Motor neuron (in vitro differentiated cells): ENCODE measurements at places on chromosomes 5 and 9. TPM values are rescaled to one million over a fixed set of nuclear protein-coding genes. Genes with fewer than 3 reads are reported as not detected.

- no peak for ATAC-seq
These were observed 169.3 kb upstream of the FSTL4 start for GRCh38 chr5:133781436-133782225.

Gene SUSD3
- not detected in 2 replicates for total RNA-seq

DNA sequence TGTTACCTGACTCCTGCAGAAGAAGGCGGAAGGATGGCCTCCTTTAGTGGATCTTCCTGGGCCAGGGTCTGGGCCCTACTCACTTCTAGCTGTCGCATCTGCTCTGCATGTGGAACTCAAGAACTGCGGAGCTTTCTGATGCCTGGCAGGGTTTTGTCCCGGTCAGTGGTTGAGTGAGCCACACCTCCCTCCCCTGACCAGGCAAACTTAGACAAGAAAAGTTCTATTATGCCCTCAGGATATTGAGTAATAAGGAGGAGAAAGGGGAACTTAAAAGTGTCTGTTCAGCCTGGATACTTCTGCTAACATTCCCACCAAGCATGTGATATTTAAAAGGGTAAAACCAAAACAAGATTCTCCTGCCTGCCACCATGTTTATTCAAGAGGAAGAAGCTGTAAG lies at the start of gene FYB1:
FYB1 (minus strand) TSS at position 127 of the 400 bp plus-strand sequence. CDS start 16,603 bp downstream, outside the sequence.
- no peak for ATAC-seq

DNA sequence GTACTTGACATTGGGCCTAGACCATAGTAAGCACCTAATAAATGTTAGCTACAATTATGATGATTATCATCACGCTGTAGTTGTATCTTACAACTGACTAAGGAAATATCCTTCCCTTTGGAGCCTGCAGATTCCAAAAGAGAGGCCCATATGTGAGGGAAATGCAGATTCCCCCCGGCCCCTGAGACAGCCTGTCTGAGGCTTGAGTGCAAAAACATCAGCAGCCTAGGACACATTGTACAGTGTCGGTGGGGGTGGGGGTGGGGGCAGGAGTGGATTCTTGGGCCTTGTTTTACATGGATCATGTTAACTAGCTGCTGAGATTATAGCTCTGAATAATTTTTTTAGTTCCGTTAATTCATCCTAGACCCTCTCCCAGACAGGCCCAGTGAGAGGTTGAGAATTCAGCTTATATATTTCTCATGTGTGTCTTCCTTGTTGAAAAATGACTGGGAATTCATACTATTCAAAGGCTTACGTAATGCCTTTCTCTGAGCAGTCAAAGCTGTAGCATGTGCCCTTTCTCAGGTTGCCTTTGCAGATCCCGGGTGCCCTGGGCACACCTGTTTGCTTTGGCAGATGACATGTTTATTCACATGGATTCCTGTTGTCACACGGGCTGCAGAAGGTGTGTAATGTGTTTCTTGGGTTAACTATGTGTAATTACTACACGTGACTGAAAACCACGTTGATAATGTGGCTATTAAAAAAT lies 262.8 kb downstream of the NR3C1 start:
- ATAC-seq = no peak

DNA sequence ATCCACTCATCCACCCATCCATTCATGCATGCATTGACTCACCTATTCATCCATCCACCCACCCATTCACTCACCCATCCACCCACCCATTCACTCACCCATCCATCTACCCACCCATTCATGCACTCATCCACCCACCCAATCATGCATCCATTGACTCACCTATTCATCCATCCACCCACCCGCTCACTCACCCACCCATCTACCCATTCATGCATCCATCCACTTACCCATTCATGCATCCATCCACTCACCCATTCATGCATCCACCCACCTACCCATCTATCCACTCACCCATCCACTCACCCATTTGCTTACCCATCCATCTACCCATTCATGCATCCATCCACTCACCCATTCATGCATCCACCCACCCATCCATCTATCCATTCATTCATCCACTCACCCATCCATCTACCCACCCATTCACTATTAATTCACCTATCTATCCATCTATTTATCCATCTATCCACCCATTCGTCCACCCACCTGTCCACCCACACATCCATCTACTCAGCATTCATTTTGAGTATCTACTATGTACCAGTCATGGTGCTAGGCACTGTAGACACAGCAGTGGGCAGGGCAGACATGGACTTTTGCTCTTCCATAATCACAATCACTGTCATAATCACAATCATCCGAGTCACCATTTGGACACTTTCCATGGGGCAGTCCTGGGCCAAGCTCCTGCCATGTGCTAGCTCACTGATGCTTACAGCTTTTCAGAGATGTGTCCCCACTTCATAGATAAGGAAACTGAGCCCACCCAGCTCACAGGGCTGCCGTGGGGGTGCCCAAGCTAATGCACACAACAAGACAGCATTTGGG lies 34.4 kb downstream of the HMCN2 start:
- ATAC-seq = no peak

Gene NOXA1
- 0.32 and 0.36 TPM in 2 replicates for total RNA-seq

- peak; percentile 5 for ATAC-seq
These were observed 71.5 kb upstream of the EQTN start for GRCh38 chr9:27368316-27368985.

- no peak for ATAC-seq
These were observed 22.1 kb upstream of the IL13 start for GRCh38 chr5:132635873-132636272.

GRCh38 chr5:94993491-94993890 lies 291.4 kb downstream of the MCTP1 start:
- no peak for ATAC-seq

DNA sequence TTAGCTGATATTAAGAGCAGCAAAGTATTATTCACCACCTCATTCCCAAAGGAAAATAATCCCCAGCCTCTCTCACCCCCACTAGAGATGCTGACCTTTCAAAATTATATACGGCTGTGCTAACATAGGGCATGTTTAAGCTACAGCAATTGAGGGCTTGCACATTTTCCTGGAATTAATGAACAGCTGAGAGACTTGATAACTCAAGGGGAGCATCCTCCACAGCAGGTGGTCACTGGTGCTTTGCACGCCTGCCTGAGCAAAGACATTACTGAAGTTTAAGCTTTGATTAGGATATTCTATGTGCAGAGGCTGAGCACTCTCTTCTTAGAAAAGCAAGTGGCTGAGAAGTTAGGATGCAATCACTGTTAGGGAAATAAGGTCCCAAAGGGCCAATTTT lies 230.9 kb downstream of the FAM114A2 start:
- ATAC-seq = no peak

GRCh38 chr5:29239606-29240005 lies 1953.9 kb upstream of the CDH6 start:
- no peak for ATAC-seq

GRCh38 chr9:85730916-85731630 lies 10.7 kb downstream of the AGTPBP1 start:
- no peak for ATAC-seq

GRCh38 chr5:82820188-82820587 lies 257.0 kb downstream of the TMEM167A start:
- no peak for ATAC-seq

Gene PLAC8L1
- total RNA-seq = 0.38 and 1.1 TPM in 2 replicates

- ATAC-seq = no peak
These were observed 81.0 kb downstream of the ARHGEF28 start for GRCh38 chr5:73706963-73707362.

GRCh38 chr5:177103523-177104253 lies 17.0 kb downstream of the FGFR4 start:
- no peak for ATAC-seq

DNA sequence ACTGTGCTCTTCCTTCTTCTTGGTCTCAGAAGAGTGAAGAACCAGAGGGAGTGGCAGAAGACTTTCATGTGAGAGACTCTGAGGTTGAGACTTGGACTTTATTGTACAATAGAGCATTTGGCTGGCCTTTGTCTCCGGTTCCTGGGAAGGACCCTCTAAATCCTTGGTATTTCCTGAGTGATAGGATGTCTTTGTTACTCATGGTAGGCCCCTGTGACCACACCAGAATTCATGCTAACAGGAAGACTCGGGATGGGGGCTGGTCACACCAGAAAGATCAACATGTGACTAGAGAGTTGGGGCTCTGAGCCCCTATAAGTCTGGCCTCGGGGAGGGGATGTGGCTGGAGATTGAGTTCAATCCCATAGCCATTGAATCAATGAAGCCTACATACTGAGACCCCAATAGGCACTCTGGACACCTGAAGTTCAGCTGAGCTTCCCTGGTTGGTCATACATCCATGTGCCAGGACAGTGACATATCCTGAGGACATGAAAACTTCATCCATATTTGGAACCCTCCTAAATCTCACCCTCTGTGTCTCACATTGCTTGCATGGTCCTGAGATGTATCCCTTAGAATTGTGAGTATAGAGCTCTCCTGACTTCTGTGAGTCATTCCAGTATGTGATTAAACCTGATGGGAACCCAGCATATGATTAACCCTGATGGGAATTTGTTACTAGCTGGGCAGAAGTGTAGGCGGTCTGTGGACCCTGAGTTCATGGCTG lies 201.7 kb downstream of the GADD45G start:
- no peak for ATAC-seq

- no peak for ATAC-seq
These were observed 14.6 kb upstream of the COL15A1 start for GRCh38 chr9:98929071-98929470.

Gene SCGB3A2
- not detected in 2 replicates for total RNA-seq

Gene ELAVL2
- total RNA-seq = 276 and 289 TPM in 2 replicates

DNA sequence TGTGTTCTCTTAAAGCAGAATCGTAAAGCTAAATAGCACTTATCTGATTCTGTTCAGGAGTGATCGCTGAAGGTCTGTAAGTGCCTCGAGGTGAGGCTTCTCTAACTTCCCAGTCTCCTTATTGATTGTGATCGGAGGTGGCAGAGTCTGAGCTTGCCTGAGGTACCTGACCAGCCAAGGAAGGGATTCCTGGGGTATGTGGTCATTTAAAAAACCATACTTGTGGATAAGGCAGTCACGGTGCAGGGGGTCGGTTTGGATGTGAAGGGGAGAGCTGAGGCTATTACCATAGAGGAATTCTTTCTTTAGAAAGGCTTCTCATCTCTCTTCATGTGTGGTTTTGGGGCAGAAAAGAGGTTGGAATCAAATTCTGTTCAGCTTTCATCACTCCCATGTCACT lies 193.7 kb downstream of the TLE4 start:
- ATAC-seq = no peak

GRCh38 chr9:113906411-113907110 lies 30.5 kb downstream of the ZNF618 start:
- no peak for ATAC-seq

GRCh38 chr5:8019719-8020218 lies 150.8 kb downstream of the MTRR start:
- no peak for ATAC-seq

Gene RC3H2
- 39.2 and 41.2 TPM in 2 replicates for total RNA-seq

Gene SYK
- 0.14 and 0.23 TPM in 2 replicates for total RNA-seq

DNA sequence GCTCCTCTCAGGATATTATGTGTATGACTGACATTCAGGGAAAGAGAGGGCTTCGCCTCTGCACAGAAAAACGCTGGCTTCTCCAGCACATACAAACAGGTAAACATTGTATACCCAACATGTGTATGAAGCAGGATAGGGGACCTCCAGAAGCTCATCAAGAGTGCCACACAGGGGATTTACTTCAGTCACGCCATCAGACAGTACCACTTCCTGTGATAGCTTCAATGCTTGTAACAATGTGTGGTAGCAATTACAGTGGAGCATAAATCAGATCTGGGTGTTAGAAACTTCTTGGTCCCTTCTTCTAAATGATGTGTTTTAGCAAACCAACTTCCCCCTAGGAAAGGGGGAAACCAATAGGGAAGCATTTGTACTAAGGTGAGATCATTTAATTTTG lies 160.8 kb downstream of the TSSK1B start:
- no peak for ATAC-seq

DNA sequence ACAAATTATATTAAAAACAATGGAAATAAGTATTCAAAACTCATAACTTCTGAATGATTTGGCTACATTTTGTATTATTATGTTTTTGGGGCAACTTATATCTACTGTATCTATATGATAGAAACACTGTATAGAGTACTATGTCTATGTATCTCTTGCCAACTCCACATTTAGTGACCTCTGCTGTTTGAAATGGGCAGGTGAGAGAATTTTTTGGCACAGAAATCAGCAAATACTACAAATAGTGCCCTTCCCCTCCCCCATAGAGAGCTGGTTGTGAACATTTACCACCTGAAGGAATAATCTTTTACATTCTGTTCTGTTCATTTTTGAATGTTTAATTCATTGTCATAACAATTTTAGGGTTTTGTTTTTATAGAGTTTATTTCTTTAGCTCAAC lies 545.3 kb downstream of the PDE4D start:
- ATAC-seq = no peak

GRCh38 chr9:27361492-27361891 lies 64.5 kb upstream of the EQTN start:
- no peak for ATAC-seq

DNA sequence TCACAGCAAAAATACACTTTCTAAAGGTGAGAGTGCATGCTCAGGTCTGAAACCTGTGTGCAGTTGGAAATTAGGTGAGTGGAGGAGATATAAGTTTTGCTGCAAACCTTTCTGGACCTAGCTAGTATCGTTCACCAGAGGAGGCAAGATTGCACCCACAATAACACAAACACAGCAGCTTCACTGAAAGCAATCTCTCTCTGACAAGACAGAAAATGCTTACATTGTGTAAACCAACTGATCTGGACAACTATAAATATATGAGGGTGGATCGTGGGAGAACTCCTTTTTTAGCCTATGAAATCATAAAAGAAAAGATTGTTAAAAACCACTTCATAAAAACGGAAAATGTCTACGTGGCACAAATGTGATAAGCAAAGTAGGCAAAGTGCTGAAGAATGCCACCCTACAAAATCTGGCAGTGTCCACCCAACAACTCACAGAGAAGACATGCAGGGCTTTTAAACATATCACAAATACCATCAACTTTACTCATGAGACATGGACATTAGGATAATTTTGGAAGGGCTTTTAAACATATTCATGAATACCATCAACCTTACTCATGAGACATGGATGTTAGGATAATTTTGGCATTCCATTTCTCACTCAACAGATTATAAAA lies 134.3 kb downstream of the CDH18 start:
- ATAC-seq = no peak

Gene DROSHA
- 42.0 and 45.5 TPM in 2 replicates for total RNA-seq

Gene FOXD4L3
- 0.23 and 0.57 TPM in 2 replicates for total RNA-seq

DNA sequence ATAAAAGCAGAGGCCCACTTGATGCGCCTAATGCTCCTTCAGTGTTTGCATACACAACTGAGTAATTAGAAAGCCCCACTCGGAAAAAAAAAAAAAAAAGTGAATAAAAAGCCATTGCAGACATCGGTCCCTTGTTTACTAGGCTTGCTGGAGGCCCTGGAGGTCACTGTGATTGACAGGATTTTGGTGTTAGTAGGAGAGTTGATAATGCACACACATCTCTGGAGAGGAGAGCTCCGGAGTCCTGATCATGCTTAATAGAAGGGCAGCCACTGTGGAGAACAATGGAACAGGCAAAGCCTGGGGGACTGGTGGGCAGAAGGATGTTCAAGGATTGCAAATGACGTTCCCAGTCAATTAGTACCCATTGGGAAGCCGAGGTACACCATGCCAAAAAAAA lies 152.5 kb downstream of the EFNA5 start:
- no peak for ATAC-seq

Gene PCDHGA4
- 0.87 and 1.1 TPM in 2 replicates for total RNA-seq

- ATAC-seq = no peak
These were observed 176.2 kb downstream of the DIRAS2 start for GRCh38 chr9:90466441-90466840.

Gene KIAA0825
- total RNA-seq = 4.3 and 4.8 TPM in 2 replicates
